GM04503 (cell line): ENCODE measurements at places on chromosomes 6 and 20.
A peak's percentile ranks its signal among the peaks of the same experiment; 100 is the strongest.

GRCh38 chr6:7236306-7237209, 76.4 kb downstream of the SSR1 start:
- no peak for DNase-seq

DNA sequence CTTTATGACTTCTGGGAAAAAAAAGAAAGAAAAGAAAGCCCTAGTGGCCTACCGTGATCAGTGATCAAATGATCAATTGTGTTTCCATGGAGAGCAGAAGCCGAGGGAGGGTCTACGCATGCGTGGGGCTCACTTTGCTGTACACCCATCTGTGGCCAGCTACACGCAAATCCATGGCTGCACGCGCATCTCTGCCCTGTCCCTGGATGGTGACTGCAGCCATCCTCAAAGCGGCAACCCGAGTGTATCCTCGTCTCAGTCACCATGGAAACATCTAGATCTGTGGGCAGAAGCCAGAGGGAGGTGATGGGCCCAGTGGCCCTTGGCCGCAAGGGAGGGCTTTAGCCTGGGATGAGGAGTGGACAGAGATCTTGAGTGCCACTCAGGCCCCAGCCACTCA, 785 bp upstream of the ULBP3 start:
- no peak for DNase-seq

GRCh38 chr20:48781634-48782033, 46.2 kb downstream of the PREX1 start:
- DNase-seq = no peak

GRCh38 chr6:10514049-10514780, 6.9 kb upstream of the GCNT2 start:
- DNase-seq = no peak

DNA sequence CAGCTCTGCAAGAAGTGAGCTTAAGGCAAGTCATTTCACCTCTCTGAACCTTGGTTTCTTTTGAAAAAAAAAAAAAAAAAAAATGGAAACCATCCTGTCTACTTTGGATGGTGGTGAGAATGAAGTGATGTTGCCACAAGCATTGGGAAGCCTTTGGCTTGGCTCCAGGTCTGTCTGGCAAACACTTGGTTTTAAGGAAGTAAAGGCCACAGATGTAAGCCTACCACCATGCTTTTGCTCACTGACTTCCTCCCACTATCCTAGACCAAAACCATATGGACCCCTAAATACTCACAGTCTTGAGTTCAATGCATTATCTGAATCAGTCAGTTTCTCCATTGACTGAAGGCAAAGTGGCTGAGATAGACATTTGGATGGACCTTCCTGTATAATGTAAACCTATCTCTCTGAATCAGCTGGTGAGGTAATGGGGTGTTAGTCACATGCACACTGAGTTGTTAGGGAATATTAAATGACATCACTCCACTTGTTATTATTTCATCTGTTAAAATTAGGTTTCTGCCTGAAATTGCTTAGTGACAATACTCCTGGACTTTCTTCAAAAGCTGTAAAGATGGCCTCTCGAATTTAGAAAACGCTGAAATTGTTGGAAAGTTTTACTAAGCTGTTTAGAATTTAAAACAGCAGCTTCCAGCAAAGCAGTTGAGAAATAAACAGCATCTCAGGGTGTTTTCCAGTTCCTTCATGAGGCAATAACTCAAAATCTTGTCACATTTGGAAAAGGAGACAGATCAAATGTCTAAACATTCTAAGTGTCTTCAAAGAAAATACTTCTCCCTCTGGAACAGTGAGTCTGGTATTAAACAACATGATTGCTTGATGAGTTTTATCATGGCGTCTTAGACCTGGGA, 833.5 kb downstream of the DHX35 start:
- DNase-seq = peak; percentile 15

DNA sequence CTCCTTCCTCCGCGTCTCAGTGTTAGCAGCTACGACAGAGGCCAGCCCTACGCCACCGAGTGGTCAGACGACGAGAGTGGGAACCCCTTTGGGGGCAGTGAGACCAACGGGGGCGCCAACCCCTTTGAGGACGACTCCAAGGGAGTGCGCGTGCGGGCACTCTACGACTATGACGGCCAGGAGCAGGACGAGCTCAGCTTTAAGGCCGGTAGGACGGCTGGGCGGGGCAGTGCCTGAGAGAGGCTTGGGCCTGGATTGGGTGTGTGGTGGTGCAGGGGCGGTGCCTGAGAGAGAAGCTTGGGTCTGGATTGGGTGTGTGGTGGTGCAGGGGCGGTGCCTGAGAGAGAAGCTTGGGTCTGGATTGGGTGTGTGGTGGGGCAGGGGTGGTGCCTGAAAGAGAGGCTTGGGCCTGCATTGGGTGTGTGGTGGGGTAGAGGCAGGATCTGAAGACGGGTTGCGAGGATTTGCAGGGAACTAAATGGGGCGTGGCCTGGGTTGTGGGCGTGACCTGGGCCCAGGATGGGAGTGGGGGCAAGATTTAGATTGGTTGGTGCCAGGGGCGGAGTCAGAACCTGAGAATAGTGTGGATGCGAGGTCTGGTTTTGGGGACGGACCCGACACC, 24.4 kb downstream of the SPDEF start:
- DNase-seq = no peak

DNA sequence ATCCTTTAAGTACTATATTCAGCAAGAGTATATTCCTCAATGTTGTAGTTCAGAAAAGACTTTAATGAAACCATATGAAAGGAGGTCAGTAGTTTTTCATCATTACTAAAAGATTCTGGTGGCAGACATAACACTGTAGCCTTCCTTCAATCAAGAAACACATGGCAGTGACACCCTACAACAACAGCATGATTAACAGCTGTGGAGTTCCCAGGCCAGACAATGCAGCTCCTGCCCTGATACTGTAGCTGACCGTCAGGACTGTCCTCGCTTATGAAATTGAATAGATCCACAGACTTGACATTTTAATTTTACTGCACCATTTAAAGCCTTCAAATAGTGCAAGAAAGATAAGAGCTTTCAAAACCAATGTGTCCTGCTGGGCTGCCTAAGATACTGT, 43.6 kb downstream of the USP45 start:
- no peak for DNase-seq

DNA sequence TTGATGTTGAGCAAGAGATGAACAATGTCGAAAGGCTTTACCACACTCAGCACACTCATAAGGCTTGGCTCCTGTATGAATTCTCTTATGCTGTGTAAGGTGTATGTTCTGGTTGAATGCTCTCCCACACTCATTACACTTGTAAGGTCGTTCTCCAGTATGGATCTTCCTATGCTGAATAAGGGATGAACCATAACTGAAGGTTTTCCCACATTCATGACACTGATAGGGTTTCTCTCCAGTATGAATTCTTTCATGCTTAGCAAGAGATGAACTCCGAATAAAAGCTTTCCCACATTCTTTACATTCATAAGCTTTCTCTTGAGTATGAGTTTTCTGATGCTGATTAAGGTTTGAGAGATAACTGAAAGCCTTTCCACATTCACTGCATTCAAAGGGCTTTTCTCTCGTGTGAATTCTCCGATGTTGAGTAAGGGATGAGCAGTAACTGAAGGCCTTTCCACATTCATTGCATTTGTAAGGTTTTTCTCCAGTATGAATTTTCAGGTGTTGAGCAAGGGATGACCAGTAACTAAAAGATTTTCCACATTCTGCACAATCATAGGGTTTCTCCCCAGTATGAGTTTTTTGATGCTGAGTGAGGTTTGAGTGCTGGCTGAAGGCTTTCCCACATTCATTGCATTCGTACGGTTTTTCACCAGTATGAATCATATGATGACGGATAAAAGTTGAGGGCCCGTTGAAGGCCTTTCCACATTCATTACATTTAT, 21.1 kb downstream of the ZNF184 start:
- no peak for DNase-seq

DNA sequence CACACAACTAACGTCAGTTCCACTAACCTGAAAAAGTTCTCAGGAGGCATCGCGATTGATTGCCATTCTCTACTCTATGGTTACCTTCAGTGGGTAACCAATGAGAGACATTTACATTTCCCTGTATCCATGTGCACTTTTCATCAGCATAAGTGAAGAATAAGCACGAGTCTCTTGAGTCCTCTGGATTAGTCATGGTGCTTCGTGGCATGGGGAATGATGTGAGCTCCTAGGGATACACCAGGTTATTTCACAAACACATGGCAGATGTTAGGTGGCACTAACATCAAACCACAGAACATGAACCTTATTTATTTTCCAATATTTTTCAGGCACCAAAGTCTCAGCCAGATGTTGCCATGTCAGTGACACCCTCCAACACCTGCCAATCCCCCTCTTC, 64.0 kb downstream of the FYN start:
- DNase-seq = no peak

GRCh38 chr6:2448826-2449571, 203.6 kb upstream of the GMDS start:
- peak; percentile 47 for DNase-seq

GRCh38 chr20:13441388-13441787, 197.3 kb downstream of the TASP1 start:
- DNase-seq = no peak

- no peak for DNase-seq
Measured at GRCh38 chr6:35596448-35597442, 84.0 kb upstream of the TULP1 start.

GRCh38 chr20:13929836-13930235, 60.6 kb downstream of the SEL1L2 start:
- no peak for DNase-seq

GRCh38 chr20:63056236-63057170, 49.7 kb upstream of the BHLHE23 start:
- DNase-seq = peak; percentile 31

GRCh38 chr6:158879180-158879579, 60.0 kb upstream of the EZR start:
- no peak for DNase-seq

- no peak for DNase-seq
Measured at GRCh38 chr20:35173576-35174192, 1.8 kb downstream of the PROCR start.

DNA sequence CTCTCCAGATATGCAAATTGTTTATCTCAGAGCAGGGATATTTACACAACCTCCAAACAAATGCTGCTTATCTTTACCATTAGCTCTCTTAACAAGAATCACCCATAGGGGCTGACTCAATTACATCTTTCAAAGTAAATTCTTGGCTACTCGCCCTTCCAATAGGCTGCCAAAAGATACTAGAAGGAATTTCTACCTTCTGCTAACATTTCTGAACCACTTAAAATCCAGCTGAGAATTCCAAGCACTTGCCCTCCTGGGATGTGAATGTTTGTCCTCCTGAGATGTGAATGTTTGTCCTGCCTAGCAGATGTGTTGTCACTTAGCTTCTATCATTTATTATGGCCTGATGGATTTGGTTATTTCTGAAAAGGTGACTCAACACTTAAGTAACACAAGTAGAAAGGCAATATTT, 388.0 kb downstream of the GJA1 start:
- DNase-seq = no peak

- no peak for DNase-seq
Measured at GRCh38 chr6:114055763-114056162, 84.8 kb upstream of the HDAC2 start.

DNA sequence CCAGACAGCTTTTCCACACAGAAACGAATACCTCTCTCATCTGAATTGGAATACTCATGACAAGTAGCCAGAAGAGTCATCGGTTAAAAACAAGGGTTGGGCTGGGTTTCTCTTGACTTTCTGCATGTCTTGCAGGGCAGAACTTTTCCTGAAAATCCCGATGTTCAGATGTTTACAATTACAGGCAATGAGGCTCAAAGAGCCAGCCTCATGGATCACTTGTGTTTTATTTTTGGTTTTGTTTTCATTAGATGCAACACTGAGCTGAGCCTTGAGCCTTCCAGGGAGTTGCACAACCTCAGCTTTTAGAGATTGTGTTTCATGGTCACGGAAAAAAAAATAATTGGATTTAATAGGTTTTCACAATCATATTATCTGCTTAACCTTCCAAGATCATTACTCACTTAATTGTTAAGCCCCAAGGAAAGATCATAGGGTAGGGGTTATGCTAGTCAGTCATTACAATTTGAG, 288.1 kb upstream of the PRDM1 start:
- peak; percentile 96 for DNase-seq

- no peak for DNase-seq
Measured at GRCh38 chr20:24669701-24670100, 200.3 kb downstream of the SYNDIG1 start.

DNA sequence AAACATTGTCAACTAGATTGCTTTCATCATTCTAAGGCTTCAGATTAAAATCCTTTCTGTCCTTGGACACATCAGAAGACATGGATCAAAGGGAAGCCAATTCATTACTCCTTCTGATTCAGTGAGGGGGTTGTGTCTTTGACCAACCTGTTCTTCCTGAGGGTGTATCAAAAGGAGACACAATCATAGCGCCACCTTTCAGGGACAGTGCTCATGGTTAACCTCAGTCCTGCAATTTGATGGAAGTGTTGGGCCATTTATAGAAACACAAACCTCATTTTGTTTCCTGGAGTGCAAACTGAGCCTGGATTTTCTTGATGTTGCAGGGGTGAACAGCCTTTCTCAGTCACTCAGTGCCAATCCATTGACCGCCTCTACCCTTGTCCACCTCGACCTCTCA, 163.9 kb upstream of the SCGN start:
- no peak for DNase-seq

DNA sequence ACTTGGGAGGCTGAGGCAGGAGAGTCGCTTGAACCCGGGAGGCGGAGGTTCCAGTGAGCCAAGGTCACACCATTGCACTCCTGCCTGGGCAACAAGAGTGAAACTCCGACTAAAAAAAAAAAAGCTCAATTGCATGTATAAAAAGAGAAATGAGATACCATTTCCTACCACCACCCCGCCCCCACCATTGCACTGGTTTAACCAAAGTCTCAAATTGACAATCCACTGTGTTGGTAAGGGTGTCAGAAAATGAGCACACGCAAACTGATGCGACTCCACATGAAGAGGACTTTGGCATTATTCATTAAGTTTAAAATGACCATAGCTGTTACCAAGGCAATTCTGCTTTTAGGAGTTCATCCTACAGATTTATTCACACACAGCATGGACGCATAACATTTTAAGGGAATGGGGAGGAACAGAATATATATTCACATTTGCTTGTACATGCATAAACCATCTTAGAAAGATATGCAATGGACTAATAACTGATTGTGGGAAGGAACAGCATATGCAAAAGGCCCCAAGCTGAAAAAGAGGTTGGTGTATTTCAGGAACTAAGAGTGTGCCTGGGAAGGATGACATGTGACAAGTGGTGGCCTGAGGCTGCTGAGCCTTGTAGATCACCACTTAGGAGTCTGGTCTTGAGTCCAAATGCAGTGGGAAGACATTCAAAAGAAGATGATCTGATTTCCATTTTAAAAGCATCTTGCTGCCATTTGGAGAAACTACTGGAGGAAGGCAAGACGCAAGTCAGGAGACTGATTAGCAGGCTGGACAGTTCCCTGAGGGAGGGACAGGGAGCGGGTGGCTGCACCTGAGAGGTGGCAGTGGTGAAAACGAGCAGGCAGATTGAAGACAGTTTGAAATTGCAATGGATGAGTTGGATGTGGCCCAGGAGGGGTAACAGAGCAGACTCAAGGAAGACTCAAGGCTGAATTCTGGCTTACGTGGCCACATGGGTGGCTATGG, 37.2 kb upstream of the PTPN1 start:
- no peak for DNase-seq
